ENCODE measurements at places on chromosomes 7 and 10. TPM values are rescaled to one million over a fixed set of nuclear protein-coding genes. Genes with fewer than 3 reads are reported as not detected.

TMEM236 gene
- not detected for polyA plus RNA-seq

- no peak for DNase-seq
Measured at GRCh38 chr10:125332548-125333208, 172.3 kb upstream of the CTBP2 start.

DNA sequence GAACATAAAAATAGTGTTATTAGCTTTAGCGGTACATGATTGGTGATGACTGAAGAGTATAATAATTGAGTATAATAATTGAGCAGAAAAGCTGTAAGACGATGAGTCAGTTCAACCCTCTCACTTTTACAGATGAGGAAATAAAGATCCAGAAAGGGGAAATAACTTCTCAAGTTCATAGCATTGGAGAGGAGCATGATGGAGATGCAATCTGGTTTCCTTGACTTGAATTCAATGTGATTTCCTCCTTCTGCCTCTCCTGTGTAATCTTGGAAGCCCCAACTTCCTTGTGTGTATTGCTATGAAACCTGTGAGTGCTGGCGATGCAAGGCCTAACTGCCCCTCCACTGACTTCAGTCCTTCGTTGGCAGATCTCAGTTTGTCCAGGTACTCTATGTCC is 265.1 kb downstream of the LRMDA start:
- no peak for DNase-seq

GRCh38 chr7:96826089-96826488 is 116.4 kb upstream of the SEM1 start:
- peak; percentile 6 for DNase-seq

DNA sequence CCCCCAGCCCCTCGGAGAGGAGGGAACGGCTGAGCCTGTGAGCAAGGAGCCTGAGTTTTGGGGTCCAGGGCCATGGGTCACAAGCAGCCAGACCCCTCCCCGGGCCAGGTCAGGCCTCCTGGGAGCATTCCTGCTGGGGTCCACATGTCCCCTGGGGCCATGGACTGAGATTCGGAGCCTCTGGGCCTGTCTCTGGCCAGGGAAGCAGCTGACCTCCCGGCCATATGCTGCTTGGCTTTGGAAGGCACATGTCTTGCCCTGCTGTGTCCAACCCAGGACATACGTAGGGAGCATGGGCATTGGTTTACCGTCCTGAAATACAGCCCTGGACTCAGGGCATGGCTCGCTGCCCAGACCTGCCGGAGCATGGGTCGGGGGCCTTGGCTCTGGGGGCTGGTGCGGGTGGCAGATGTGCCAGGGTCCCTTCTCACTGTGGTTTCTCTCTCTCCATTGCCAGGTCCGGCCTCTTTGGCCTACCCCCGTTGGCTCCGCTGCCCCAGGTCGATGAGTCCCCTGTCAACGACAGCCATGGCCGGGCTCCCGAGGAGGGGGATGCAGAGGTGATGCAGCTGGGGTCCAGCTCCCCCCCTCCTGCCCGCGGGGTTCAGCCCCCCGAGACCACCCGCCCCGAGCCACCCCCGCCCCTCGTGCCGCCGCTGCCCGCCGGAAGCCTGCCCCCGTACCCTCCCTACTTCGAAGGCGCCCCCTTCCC is 7.3 kb downstream of the PWWP2B start:
- no peak for DNase-seq

GRCh38 chr7:97317575-97317974 is 200.1 kb downstream of the SDHAF3 start:
- DNase-seq: no peak

DNA sequence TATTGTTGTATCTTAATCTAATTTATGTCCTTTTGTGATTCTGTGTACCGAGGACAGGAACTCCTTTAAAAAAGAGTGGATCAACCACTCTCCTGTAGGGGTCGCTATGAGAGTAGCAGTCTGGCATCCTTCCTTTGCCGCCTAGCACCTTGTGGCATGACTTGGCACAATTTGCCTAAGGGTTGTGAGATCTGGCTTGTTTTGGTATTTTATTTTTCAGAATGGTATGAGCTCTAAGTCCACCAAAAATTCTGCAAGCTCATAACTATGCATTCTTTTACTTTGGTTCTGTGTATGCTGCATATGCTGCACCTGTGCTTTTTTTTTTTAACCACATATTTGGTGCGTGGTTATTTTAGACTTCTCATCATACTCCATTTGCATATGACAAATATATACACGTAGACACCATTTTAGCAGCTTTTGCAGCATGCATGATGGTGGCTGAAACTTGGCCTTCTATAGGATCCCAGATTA is 112.8 kb downstream of the CDK14 start:
- no peak for DNase-seq

Measured in foreskin keratinocyte (primary cell).